Upper lobe of left lung (tissue), 6 donors: ENCODE measurements at places on chromosomes 16 and 17. TPM values are rescaled to one million over a fixed set of nuclear protein-coding genes. Genes with fewer than 3 reads are reported as not detected.

- no peaks in the 10 kb centered on the region for H3K27me3 ChIP-seq
- H3K27ac ChIP-seq, result no peak overlapping the region
- H3K4me1 ChIP-seq, result no peaks in the 10 kb centered on the region
- no peak overlapping the region for H3K4me3 ChIP-seq
- DNase-seq, result no peak
These were observed 364.1 kb downstream of the FOXL1 start for GRCh38 chr16:86942151-86943051.

- no peaks in the 10 kb centered on the region for H3K4me1 ChIP-seq
- no peak for DNase-seq
- no peaks in the 10 kb centered on the region for H3K27me3 ChIP-seq
- H3K27ac ChIP-seq, result no peak overlapping the region
- H3K4me3 ChIP-seq, result no peak overlapping the region
- H3K36me3 ChIP-seq, result no peaks in the 10 kb centered on the region
These were observed 350.8 kb upstream of the HSBP1 start for GRCh38 chr16:83456934-83457333.

DNA sequence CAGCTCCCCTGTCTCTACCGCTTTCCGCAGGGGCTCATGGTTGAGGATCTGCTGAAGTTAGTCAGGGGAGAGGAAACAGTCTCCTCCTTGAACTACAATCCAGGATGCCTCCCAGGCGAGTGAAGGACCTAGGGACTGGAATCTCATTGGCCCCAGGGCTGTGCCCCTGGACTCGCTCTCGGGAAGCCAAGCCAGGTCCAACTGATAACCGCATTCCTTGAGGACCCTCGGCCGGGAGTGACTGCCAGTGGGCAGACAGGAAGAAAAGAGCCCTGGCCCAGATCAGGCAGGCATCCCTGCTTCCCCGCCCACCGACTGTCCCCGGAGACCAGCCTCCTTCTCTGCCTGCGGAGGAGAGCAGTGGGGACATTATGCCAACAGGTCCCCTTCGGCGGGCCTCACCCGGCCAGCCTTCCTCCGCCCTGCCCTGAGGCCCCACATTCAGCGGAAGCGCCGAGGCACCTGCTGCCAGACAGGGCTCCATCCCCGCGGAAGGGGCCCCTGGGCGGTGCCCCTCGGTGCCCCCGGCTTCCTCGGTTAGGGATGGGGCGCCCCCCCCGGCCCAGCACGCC is 776 bp downstream of the LRRC75A start:
- DNase-seq, result no peak
- H3K4me1 ChIP-seq, result peaks cover 33% of the 10 kb centered on the region
- no peak overlapping the region for H3K27ac ChIP-seq
- H3K27me3 ChIP-seq, result no peaks in the 10 kb centered on the region

DNA sequence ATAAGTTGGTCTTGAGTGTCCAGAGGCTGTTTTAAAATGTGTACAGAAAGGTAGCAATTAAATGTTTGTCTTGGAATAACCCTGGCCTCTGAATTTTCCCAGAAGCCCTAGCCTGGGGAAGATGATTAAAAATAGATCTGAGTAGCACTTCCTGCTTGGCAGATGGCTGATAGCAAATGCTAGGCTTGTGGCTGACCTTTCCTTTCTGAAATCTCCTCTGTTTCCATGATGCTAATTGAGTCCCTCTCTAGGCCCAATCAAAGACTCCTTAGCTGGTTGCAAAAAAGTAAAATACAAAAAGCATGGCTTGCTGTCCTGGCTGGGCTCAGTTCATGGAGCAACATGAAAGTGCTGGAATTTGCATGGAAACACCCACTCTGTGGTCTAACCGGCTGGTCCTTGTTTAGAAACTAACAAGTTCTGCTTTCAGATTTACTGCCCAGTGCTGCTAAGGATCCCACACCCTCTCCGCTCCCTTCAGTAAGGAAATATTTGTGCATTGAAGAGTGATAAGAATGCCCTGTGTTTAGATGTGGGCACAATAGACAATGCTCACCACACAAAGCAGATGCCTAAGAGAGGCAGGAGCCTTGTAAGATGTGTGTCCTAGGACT is 40.8 kb downstream of the YPEL2 start:
- no peaks in the 10 kb centered on the region for H3K36me3 ChIP-seq
- no peak for DNase-seq
- peaks cover 88% of the 10 kb centered on the region for H3K4me1 ChIP-seq

- no peak overlapping the region for H3K4me3 ChIP-seq
- peaks cover 52% of the 10 kb centered on the region for H3K4me1 ChIP-seq
- no peak overlapping the region for H3K27ac ChIP-seq
- H3K27me3 ChIP-seq, result peaks cover 4% of the 10 kb centered on the region
- no peaks in the 10 kb centered on the region for H3K36me3 ChIP-seq
These were observed 958 bp downstream of the CBX8 start for GRCh38 chr17:79795795-79796443.

Gene FADS6
- not detected for total RNA-seq

DNA sequence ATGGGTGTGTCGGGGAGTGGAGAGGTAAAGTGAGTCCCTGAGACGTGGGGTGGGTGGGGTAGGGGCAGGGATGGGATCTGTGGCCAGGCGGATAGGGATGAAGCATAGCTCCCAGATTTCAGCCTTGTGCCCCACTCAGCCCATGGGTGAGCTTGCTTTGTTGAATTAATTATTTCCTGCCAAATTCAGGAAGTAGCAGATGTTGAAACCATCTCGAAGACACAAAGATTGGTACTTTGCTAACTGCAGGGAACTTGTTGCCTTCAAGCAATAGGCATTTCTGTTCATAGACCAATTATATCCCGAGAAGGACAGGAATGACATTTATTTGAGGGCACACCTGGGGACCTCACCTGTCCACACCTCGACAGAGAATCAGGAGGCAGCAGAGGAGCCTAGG is 11.0 kb upstream of the C16orf74 start:
- H3K36me3 ChIP-seq, result no peaks in the 10 kb centered on the region
- no peak for DNase-seq
- H3K27ac ChIP-seq, result no peak overlapping the region

DNA sequence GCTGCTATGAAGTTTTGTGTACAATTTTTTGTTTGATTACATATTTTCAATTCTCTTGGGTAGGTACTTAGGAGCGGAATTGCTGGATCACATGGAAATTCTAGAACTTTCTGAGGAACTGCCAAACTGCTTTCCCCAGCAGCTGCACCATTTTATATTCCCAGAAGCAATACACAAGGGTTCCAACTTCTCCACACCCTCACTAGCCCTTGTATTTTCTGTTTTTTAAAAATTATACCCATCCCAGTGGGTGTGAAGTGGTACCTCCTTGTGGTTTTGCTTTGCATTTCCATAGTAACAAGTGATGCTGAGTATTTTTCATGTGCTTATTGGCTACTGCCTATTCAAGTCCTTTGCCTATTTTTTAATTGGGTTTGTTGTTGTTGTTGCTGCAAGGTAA is 20.9 kb downstream of the NACA2 start:
- no peaks in the 10 kb centered on the region for H3K4me1 ChIP-seq
- no peak for DNase-seq
- no peaks in the 10 kb centered on the region for H3K27me3 ChIP-seq
- H3K36me3 ChIP-seq, result no peaks in the 10 kb centered on the region

DNA sequence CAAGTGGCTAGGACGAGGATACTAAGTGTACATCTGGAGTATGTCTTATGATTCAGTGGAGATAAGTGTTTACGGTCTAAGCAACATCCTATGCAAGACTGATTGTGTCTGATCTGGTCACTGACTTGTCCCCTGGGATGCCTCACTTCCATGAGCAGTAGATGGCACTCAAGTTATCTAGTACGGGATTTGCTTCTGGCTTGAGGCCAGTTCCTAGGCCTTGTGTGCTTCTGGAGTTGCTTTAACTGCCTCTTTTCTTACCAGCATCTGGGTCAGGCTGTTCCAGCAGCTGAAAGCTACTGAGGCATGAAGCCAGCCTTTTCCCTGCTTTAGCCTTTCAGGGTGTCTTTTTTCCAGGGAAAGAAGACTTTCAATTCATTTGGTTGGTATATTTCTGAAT is 23.0 kb downstream of the SUPT6H start:
- peaks cover 100% of the 10 kb centered on the region for H3K36me3 ChIP-seq
- no peak for DNase-seq
- H3K27ac ChIP-seq, result no peak overlapping the region
- H3K4me3 ChIP-seq, result no peak overlapping the region
- H3K27me3 ChIP-seq, result no peaks in the 10 kb centered on the region

DNA sequence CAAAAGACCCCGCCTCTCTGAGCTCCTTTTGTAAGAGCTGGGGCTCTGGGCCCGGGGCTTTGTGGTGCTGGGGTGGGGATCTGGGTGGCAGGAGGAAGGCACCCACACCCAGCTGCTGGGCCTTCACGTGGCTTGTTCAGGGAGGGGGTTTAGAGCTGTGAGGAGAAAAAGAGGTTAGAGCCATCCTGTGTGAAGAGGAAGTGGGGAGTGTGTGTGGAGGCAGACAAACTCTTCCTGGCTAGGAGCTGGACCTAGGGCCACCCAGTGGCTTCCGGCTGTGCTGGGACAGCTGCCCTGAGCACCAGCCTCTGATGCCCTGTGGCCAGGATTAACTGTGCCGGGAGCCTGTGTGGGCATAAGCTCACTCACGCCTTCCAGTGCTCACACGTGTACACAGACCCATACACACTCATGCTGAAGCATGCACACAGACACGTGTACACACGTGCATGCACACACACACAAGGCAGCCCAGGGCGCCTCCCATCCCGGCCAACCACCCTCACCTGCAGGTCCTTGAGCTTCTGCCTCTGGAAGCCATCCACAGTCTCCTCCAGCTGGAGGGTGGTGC is 7.4 kb downstream of the CIBAR2 start:
- H3K36me3 ChIP-seq, result no peaks in the 10 kb centered on the region
- H3K4me3 ChIP-seq, result no peak overlapping the region
- DNase-seq, result peak; percentile 70
- H3K4me1 ChIP-seq, result peaks cover 3% of the 10 kb centered on the region
- H3K27me3 ChIP-seq, result no peaks in the 10 kb centered on the region

- H3K27ac ChIP-seq, result no peak overlapping the region
- peaks cover 50% of the 10 kb centered on the region for H3K36me3 ChIP-seq
- H3K4me1 ChIP-seq, result peaks cover 27% of the 10 kb centered on the region
These were observed 3.1 kb upstream of the MRPS34 start for GRCh38 chr16:1775846-1776671.

GRCh38 chr16:55052741-55053415 is 122.2 kb downstream of the IRX5 start:
- no peak for DNase-seq
- H3K4me3 ChIP-seq, result no peak overlapping the region
- peaks cover 7% of the 10 kb centered on the region for H3K4me1 ChIP-seq
- H3K27ac ChIP-seq, result no peak overlapping the region

DNA sequence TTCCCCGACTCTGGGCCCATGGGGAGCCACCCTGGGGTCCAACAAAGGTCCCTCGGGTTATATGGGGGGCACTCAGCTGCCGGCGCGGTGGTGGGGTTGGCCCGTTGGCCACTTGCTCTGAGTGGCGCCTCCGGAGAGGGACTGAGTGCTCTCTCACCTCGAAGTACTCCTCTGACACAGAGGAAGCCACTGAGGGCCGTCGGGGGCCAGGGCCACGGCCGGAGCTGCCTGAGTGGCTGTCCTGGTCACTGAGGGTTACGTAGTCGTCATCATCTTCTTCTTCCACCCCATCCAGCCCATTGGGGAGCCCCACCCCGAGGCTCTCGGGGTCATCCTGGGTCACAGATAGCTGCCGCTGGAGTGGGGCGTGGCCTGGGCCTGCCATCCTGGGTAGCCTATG is 25.7 kb downstream of the SLC5A10 start:
- H3K27ac ChIP-seq, result no peak overlapping the region
- H3K27me3 ChIP-seq, result no peaks in the 10 kb centered on the region
- DNase-seq, result no peak
- H3K4me1 ChIP-seq, result no peaks in the 10 kb centered on the region

DNA sequence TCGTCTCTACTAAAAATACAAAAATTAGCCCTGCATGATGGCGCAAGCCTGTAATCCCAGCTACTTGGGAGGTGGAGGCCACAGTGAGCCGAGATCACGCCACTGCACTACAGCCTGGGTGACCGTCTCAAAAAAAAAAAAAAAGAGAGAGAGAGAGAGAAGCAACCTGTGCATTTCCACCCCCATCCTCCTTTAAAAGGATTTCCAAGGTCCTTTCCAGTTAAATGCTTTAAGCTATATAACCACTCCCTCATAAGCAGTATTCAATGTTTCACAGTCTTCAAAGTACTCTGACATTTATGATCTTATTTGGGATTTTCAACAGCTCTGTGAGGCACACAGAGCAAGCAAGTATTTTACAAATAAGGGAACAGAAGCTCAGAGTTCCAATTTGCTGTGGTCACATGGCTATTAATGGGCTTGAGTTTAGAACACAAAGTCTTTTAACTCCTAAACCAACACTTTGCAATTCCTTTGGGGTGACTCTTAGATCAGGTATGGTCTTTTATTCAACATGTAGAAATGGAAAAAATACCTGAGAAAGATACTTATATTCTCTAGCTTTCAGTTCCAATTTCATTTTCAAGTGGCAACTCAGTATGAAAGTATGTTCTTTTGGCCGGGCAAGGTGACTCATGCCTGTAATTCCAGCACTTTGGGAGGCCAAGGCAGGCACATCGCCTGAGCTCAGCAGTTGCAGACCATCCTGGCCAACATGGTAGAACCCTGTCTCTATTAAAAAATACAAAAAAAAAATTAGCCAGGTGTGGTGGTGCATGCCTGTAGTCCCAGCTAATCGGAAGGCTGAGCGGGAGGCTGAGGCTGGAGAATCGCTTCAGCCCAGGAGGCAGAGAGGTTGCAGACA is 31.3 kb downstream of the SPOP start:
- peak; percentile 71 for DNase-seq
- H3K27me3 ChIP-seq, result no peaks in the 10 kb centered on the region
- peaks cover 41% of the 10 kb centered on the region for H3K4me1 ChIP-seq
- peak overlapping the region; percentile 80 for H3K27ac ChIP-seq

- no peaks in the 10 kb centered on the region for H3K27me3 ChIP-seq
- no peak overlapping the region for H3K4me3 ChIP-seq
- no peak overlapping the region for H3K27ac ChIP-seq
- no peak for DNase-seq
These were observed 37.6 kb downstream of the HASPIN start for GRCh38 chr17:3761036-3761917.
